ENCODE measurements at places on chromosomes 2 and 18. TPM values are rescaled to one million over a fixed set of nuclear protein-coding genes. Genes with fewer than 3 reads are reported as not detected.

SLC23A3 gene
- 3.4 TPM for polyA plus RNA-seq

ZBTB7C gene
- 3.8 TPM for polyA plus RNA-seq

GFPT1 gene
- 35.8 TPM for polyA plus RNA-seq

TDRD15 gene
- polyA plus RNA-seq, result not detected

EN1 gene
- not detected for polyA plus RNA-seq

SEMA4F gene
- not detected for polyA plus RNA-seq

C2orf72 gene
- 18.3 TPM for polyA plus RNA-seq

IL1R1 gene
- not detected for polyA plus RNA-seq

- no peak for DNase-seq
These were observed 6.9 kb downstream of the BOK start for GRCh38 chr2:241565411-241565810.

DNA sequence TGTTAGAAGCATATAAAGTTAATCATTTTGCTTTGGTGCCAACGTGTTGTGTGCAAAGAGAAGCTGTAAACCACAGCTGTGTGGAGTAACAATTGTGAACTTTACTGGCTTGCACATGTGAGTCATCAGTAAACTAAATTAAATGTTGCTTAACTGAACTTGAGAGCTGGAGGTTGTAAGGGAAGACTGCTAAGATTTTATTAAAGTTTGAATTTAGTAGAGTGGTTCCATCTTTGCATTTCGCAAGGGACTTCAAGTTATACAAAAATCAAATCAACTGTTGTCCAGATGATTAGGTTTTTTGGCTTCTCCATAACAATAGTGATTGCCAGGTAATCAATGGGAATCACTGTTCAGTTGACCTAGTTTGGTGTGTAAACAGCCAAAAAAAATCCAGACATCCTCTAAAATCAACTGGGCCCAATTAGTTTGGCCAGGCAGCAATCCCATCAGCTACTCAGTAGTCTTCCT is 247.4 kb downstream of the MYO3B start:
- DNase-seq, result peak; percentile 16

DNA sequence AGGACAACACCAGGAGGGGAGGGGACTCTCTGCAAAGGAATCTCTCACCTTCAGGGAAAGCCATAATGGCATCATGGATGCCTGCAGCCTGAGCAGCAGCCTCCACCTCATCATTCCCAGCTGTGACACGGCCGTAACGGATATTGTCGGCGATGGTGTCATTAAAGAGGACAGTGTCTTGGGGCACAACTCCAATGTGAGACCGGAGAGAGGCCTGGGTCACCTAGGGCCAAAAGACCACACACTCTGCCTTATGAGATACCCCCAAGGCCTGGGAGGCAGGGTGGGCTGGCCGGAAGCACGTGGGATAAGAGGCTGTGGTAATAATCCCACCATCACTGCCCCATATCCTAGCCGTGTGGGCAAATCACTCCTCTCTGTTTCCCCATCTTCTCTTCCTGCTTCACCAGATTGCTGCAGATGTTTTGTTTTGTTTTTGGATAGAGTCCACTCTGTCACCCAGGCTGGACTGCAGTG is 4.3 kb downstream of the ZFAND2B start:
- no peak for DNase-seq

DNA sequence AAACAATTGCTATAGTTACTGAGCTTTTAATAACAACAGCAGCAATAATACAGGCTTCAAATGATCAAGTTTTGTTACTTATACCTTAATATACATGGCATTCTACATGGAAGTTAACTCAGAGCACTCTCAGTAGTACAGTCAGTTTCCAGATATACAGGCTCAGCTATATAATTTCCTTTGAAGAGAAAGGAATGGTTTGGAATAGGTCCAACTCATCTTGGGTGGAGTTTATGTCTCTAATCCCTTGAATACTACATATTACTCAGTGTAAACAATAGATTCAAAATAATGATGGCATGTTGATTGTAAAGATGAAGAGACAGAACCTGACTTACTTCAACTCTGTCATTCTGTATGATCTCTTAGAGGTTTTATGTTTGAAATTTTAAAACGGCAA is 174.9 kb downstream of the EPHA4 start:
- DNase-seq, result no peak

GRCh38 chr18:22465859-22466457 is 48.2 kb upstream of the CTAGE1 start:
- DNase-seq, result peak; percentile 31

- no peak for DNase-seq
These were observed 41.7 kb downstream of the AKAIN1 start for GRCh38 chr18:5155218-5155906.

DNA sequence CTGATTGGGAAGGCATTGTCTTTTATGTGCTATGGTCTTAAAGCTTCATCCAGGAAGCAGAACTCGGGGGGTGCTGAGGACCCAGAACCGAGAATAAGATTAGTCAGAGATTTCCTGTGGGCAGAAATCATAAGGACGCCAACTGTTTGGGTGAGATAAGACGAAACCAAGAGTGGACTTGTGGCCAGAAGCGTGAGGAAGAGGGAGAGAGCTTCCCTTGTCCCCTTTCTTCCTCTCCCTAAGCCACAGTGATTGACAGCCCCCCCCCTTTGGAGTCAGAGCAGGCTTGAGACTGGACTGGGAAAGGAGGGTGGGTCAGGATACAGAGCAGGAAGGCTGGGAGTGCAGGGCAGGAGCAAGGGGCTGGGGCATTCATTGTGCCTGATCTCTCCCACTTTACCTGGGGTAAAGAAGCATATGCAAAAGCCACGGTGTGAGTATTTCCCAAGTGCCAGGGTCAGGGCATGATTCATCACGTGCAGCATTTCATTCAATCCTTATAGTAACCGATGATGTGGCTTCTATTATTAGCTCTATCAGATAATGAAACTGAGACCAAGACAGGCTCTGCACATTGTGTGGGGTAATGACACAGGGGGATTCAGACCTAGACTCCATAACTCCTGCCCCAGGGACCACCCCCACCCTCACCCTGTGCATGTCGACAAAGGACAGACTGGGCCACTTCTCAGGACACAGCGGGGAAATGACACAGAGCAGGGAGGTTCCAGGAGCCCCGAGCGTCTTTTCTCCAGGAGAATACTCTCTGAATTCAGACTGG is 3.0 kb upstream of the IL1RN start:
- DNase-seq, result no peak

GRCh38 chr18:23231340-23232021 is 96.2 kb downstream of the CABLES1 start:
- no peak for DNase-seq

DNA sequence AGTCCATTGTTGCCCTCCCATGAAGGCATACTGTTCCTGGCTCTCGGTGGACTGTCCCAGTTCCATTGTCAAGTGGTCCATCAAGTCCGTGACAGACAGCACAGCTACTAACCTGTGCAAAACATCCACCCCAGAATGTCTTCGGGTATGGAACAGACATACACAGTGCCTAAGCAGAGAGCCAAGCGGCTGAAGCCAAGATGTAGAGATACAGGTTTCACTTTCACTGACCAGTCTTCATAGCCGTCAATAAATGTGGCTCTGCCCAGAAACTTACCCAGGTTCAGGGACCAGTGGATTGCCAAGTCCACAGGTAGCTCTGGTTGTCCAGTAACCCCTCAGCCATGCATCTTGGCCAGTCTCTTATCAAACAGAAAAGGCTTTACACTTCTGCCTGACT is 10.7 kb upstream of the PAPOLG start:
- no peak for DNase-seq

DNA sequence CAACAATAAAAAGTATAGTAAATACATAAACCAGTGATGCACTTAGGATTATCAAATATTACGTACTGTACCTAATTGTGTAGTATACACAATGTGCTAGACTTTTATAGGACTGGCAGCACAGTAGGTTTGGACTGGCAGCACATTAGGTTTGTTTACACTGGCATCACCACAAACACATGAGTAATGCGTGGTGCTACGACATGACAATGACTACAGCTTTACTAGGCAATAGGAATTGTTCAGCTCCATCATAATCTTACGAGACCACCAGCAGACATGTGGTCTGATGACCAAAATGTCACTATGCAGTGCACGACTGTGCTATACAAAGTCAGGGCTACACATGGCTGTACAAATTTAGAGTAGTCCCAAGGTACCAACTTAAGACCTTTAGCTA is 2.3 kb downstream of the MBOAT2 start:
- no peak for DNase-seq

DNA sequence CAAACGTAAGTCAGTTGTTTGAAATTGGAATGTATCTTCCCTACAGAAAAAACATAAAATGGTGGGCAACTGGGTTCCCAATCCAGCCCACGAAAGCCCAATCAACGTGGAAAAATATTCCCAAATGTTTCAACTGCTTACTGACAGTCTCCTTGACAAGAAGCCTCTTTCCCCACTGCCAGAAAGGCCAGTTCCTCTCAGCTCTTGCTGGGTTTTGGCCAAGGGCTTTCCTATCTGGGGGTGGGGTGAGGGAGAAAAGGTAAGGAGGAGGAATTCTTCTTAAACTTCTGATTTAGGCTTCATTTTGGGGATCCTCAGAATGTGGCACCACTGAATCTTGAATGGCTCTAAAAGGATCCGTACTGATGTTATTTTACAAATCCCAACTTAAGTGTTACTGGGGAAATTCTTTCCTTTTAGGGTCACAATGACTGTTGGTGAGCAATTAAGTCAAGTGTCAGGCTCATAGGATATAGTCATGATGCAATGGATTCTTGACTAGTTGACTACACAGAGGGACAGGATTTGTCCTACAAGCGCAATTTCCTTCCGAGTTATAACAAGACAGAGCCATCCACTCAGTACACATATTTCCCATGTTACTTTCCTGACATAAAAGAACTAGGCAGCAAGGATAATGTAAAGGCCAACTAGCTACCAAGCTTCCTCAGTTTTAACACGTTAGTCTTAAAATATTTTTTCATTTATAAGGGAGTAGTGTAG is 73.6 kb downstream of the SPRED2 start:
- DNase-seq, result no peak

GRCh38 chr18:69659142-69659651 is 258.5 kb downstream of the DOK6 start:
- no peak for DNase-seq

GRCh38 chr2:101113441-101114267 is 37.5 kb downstream of the TBC1D8 start:
- DNase-seq, result no peak

- DNase-seq, result no peak
These were observed 127.2 kb upstream of the EML6 start for GRCh38 chr2:54595999-54596902.

DNA sequence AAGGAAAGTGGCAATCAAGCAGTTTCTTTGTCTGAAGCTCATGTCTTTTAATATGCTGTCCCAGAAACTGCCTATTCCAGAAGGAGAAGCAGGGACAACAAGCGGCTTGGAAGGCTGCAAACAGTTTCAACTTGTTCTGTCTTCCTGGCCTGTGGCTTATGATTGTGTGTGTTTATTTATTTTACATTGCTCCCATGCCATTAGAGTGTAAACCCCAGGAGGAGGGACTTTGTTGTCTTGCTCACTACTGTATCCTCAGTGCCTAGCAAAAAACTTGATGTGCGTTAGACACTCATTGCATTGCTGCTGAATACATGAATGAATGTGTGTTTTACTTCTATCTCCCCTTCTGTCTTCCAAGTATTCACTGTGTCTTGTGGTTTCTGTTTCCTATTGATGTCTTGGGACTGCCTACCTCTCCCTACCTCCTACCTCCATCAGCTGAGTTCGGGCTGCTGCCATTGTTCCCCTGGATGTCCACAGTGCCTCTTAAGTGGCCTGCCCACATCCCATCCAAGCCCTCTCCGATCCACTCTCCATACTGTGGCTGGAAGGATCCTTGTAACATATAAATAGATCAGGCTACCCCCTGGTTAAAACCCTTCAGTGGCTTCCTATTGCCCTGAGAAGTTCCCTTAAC is 261.4 kb downstream of the DYSF start:
- DNase-seq, result no peak

- DNase-seq, result no peak
These were observed 1029.9 kb upstream of the ACVR2A start for GRCh38 chr2:146814971-146815370.

GRCh38 chr18:62735387-62735786 is 20.0 kb downstream of the PHLPP1 start:
- no peak for DNase-seq

DNA sequence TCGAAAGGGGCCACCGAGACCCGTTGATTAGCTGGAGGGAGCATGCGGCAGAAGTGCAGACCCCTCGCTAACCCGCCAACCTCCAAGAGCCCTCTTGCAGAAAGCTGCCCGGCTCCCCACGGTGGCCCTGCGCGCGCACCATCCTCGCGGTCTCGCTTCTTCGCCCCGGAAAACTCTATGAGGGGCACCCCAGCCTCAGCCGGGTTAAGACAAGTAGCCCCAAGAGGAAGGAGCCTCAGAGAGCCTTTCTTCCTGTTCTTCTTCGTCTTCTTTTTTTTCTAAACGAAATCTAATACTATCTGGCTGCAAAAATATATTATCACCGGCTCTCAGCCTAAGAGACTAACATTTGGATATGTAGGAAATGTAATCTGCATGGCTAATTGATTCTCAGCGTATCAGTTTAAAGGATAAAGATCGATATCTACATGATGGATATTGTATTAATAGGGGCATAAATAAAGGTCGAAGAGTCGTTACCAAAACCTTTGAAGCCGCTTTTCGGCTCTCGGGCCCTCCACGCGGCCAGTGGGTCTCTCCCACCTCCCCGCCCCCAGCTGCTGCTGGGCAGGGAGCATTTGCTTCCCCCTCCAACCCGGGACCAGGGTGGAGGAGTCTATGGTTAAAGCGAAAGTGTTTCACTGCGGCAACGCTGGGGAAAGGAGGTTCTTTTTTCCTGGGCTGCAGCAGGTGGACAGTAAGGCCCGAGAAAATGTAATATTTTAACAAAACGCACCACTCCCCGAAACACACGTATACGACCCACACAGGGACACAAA is 6.1 kb upstream of the PAX3 start:
- no peak for DNase-seq

DNA sequence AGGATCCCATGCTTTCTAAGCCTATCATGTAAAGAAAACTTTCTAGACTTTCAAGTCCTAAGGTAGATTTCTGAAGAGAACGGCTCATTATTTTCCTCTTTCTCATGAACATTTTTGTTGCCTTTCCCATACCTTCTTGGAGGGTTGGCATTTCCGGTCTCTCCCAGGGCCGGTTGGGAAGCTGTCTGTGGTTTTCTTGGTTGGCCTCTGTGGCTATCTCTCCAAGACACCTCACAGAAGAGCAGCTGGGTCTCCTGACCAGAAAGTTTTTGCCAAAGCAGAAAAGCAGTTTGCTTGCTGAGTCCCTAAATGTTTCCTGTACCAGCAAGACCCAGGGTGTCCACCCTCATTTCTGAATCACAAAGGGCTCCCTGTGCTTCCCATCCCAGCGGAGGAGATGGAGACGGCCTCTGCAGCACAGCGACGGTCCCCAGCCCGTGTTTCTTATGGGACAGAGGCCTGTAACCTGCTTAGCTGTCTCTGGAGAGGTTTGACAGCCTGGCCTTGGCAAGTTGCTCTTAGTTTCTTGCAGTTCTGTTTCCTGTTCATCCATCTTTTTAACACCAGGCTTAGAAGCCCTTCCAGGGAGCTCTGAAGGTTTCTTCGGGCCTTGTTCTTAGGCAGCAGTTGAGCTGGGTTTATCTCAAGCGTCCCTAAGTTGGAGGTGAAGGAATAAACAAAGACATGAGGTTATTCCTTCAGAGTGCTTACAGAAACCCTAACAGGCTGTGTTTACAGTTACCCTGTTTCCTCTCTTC is 39.8 kb downstream of the GREB1 start:
- no peak for DNase-seq

Measured in muscle of arm (tissue), 14 donors.